Activated effector memory CD4-positive, alpha-beta T cell treated with anti-CD3 and anti-CD28 coated beads, Interleukin-2, amount 50 U/mL, for 16 hours (primary cell): ENCODE measurements at places on chromosomes 5 and 9.
A peak's percentile ranks its signal among the peaks of the same experiment; 100 is the strongest.

DNA sequence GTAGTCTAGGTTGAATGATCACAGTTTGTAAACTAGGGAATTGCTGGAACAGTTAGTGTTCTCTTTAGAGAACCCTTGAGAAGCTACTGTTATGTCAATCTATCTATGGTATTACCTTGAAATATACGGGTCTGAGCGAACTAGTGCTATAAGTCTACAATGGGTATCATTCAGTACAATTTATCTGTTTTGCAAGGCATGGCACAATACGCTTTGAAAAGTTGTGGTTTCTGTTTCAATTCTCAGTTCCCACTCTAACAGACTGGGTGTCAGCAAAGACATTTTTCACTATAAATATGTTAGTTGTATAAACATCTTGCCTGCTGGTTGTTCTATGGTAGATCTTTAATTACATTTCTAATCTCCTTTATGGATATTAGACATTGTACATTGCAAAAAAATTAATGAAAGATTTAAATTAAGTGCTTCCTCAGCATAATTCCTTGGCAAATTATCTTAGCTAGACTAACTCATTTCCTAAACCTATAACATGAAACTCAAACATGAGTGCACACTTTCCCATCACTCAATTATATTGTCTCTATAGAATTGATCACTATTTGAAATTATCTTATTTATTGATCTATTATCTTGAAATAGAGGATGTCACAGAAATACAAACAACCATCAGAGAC lies 24.9 kb upstream of the SLCO6A1 start:
- DNase-seq, result no peak

DNA sequence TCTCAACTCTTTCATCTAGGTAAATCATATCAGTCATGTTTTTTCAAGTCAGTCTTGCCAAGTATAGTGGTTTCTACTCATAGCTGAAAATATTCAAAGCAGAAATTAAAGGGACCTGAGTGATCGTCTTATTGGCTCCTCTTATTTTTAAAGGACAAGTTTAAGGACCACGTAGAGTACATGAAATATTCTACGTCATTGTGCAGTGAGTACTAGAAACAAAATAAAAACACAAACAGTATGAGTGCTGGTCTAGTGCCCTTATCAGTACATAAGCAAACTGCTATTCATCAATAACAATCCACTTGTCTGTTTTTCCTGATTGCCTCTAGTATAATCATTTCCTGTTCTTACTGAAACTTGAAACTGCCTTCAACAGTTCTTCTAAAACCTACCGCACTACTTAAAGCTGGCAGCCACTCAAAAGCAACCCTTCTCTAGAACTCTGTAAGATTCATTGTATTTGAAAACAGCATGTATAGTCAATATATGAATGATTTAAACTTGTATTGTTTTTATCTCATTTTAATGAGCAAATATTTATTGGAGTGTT lies 853.7 kb downstream of the TAF11L14 start:
- DNase-seq, result no peak

GRCh38 chr5:169027501-169028061 lies 273.4 kb downstream of the SLIT3 start:
- DNase-seq, result no peak

- no peak for DNase-seq
These were observed 168.5 kb upstream of the TARS1 start for GRCh38 chr5:33272288-33272687.

- no peak for DNase-seq
These were observed 6.1 kb downstream of the ANXA2R start for GRCh38 chr5:43033841-43034590.

DNA sequence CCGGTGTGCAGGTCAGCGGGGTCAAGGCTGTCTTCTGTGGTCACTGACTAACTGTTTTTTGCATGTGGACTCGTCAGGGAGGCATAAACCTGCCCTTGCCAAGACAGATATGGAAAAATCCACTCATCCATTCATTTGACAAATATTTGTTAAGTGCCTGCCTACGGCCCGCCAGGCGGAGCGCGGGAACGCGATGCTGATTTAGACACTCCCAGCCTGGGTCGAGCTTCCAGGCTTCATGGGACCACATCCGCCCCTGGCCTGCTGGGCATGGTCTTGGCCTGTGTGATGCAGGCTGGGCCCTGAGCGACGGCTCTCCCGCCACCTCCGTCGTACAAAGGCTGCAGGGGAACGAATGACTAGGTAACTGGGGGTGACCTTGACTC lies 18.1 kb downstream of the MYMK start:
- no peak for DNase-seq

- no peak for DNase-seq
These were observed 57.5 kb downstream of the TAF11L14 start for GRCh38 chr5:17691762-17692161.

GRCh38 chr5:33933723-33934169 lies 2.4 kb upstream of the RXFP3 start:
- no peak for DNase-seq

GRCh38 chr9:131144201-131144600 lies 18.8 kb downstream of the NUP214 start:
- DNase-seq, result no peak

DNA sequence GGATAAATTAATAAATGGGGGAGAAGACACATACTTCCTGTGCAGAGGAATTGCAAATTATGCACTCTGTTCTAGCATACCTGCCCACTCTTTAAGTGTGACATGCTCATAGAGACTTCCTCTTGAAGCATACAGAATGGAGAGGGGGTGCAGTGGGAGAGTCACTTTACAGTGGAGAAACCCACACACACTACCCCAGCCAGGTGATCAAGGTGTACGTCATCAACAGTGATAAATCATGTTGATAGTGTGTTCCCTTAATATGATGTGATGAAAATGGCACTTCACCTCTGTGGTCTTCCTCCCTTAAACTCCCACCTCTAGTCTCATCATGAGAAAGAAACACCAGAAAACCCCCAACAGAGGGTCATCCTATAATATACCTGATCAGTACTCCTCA lies 110.0 kb downstream of the SH3GL2 start:
- no peak for DNase-seq

- no peak for DNase-seq
These were observed 47.3 kb upstream of the CD180 start for GRCh38 chr5:67243944-67244343.

DNA sequence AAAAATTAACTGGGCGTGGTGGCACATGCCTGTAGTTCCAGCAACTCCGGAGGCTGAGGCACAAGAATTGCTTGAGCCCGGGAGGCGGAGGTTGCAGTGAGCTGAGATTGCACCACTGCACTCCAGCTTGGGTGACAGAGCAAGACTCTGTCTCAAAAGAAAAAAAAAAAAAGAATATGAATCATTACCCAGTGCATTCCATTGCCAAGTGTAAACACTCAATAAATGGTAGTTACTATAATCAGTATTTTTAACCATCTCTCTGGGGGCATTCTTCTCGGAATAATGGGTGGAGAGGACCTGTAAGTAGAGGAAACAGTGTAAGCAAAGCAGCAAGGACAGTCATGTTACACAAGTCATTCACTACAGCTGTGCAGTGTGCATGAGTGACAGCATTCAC lies 13.8 kb upstream of the RANBP17 start:
- no peak for DNase-seq

DNA sequence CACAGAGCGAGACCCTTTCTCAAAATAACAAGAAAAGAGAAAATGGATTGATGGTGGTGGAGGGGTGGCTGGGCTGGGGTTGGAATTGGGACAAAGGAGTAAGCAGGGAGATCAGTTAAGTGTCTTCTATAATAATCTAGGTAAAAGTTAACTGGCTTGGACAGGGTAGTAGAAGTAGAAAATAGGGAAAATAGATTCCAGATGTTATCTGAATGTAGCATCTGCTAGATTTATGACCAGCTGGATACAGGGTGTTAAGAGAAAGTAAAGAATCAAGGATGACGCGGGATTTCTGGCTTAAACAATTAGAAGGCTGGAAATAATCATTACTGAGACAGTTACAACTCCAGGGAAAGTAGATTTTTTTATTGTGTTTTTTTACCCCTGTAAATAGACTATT lies 13.0 kb downstream of the PPP6C start:
- no peak for DNase-seq

DNA sequence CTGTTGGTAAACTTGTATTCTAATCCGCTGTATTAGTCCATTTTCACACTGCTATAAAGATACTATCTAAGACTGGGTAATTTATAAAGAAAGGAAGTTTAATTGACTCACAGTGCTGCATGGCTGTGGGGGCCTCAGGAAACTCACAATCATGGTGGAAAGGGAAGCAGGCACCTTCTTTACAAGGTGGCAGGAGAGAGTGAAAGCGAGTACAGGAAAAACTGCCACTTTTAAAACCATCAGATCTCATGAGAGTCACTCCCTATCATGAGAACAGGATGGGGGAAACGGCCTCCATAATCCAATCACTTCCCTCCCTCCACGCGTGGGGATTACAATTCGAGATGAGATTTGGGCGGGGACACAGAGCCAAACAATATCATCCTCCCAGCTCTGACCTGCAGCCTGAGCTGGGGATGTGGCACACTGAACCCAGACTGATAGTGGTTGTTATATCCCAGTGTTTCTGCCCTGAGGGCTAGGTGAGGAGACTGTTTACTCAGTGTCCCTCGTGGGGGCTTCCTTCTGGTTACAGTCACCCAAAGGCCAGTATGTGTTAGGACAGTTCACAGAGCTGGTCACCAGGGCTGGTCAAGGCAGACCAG lies 488.3 kb downstream of the KDM4C start:
- DNase-seq, result no peak

- DNase-seq, result no peak
These were observed 35.6 kb downstream of the GLRX start for GRCh38 chr5:95786821-95787418.

DNA sequence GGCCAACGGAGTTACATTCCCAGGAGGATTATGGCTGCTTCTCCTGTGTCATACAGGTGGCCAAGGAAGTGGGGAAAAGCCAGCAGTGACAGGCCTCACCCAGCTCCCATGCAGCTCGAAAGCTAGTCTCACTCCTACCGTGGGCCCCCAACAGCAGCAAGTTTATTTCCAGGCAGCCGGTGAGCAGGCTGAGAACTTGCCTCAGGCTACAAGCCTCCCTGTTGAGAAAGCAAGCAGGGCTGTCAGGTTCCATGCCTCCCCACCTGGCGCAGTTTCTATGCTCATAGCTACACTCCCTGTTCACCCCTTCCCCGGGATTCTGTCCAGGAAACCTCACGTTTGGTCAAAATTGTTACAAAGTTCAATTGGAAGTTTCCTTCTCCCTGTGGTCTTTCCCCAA lies 27.5 kb upstream of the DNAH5 start:
- DNase-seq, result no peak

DNA sequence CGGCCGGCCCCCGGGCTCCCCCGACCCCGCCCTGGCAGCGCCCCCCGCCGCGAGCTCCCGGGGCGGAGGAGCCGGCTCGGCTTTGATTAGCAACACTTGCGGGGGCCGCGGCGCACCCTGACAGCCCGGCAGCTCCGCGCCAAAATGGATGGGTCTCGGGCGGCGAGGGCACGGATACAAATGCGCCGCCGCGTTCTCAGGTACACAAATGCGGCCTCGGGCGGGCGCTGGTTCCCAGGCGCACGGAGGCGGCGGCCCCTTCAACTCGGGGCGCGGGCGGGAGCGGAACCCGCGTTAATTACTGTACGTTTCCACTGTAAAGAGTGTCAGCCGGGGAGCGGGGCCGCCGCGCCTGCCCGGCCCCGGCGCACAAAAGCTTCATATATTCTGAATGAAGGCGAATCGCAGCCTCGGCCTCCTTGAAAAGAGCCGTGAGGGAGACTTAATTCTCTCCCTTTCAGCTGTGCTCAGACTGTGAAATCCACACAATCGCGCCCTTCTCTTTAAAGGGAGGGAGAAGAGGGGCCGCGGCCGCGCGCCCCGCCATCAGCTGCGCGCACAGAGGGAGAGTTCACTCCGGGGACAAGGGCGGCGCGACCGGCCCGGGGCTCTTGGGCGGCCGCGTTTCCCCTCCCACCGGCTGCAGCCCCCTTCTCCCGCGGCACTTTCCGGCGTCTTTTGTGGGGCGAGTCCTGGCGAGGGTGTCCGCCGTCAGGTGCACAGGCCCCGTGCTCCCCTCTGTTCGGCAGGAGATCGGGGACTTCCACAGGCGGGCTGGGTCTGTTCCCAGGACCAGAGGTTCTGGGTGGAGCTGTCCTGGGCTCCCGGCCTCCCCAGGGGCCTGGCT lies 27.0 kb downstream of the MSX2 start:
- DNase-seq, result no peak

DNA sequence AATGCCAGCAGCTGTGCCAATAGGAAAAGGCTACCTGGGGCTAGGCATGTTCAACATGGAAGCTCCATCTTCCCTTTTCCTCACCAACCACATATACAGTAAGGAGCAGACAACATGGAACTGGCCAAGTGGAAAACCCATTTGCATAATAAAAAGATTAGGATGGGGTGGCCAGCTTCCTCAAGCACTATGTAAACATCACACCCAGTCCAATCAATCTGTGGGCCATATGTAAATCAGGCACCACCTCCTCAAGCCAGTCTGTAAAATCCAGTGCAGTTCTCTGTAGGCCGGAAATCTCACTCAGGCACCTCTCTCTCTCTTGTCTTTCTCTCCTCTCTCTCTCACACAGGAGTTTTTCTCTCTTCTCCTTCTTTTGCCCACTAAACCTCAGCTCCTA lies 360.2 kb upstream of the GRIA1 start:
- no peak for DNase-seq

DNA sequence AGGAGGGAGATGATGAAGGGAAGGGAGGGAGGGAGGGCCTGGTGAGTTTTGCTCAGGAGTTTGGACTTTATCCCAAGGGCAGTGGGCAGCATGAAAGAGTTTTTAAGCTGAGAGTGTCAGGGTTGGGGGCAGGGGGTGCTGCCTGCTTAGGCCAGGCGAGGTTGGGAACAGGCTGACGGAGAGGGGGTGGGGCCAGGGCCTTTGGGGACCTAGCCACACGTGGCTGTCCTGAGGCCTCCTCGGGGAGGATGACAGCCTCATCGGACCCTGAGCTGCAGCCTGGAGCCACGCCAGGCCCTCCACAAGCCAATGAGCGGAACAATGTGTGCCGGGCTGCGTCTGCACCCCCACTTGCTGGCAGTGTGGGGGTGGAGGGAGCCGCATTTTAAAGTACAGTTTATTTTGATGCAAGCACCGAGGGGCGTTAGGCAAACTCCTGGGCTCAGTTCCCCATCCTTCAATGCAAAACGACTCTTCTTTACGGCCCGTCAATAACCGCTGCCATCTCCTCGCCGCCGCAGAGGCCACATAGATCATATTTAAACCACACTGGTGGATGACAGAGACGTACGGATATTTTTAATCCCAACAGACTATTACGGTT lies 5.3 kb upstream of the RXRA start:
- DNase-seq, result no peak

DNA sequence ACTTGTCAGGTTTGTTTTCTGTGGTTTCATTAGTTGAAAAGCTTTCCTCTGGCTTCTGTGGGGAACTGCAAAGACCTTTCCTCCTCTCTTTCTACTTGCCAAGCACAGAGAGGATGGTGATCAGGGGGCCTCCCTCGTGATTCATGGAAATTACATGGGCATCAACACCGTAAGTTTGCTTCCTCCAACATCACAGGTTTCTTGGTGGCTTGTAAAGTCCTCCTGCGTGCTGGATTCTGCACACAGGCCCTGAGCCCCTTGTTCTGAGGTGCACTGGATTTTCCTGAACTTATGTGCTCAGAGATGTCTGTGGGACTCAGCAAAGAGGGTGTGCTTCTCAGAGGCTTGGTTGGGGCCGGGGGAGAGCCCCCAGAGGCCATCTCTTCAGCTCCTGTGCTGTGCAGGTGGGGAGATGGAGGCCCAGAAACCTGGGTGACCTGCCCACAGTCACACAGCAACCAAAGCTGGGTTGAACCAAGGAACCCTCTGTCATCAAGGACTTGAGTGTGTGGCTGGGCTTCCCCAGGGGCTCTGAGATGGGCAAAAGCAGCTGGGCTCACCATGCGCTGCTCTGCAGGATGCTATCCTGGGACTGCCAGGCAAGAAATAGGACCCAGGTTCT lies 36.5 kb downstream of the RGS3 start:
- peak; percentile 45 for DNase-seq
